ENCODE measurements at places on chromosomes 6 and 20.

- no peak for DNase-seq
Measured at GRCh38 chr6:37005061-37005810, at the start of gene FGD2. Gene FGD2 (plus strand): TSS chr6:37005655. CDS start chr6:37005818, 163 bp downstream.

DNA sequence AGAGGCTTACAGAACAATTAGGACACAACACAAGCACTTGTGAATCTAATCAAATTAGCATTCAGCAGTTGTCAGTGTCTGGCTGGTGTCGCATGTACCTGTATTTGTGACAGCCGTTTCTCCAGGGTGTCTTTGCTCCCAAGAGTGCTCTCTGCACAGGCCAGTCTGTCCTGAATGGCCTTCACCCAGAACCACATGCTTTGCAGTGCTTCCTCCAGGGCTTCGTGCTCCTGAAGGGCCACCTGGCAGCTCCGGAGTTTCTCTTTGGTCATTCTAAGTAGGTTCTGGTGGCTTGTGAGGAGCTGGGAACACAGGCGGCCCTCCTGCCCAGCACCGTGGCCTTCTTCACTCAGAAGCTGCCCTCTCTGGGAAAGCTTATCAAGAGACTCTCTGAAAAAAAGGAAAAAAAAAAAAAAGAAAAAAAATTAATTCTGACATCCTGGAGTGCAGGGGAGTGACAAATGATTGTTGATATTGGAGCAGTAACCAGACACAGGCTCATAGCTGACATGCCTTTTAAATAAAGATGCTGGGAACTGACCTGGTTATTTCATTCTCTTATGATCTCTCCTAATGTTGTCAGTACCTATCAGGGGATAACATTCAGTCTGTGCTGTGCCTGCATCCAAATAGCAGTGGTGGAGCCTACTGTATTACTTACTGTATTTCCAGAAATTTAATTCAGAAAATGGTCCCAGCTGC is 245.8 kb downstream of the SYNE1 start:
- DNase-seq = no peak

DNA sequence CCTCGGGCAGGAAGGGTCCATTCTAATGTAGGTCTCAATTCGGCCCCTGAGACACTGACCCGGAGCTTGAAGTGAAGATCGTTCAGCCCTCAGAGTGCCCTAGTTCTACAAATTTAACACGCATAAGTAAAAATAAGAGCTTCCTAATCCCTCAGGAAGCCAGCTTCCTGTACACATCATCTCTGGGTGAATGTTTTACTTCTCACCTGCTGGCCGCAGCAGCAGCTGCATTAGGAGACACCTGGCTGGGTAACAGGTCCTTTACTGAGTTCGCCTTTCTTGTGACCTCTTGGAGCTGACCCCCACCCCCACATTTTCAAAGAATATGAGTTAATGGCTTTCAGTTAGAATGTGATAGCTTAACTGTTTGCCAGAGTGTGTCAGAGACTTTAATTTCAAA is 165.0 kb downstream of the SMOC2 start:
- no peak for DNase-seq

- no peak for DNase-seq
Measured at GRCh38 chr20:20073801-20074371, 21.6 kb downstream of the CFAP61 start.

- DNase-seq = no peak
Measured at GRCh38 chr6:99138445-99138844, 190.7 kb upstream of the FBXL4 start.

GRCh38 chr6:70371454-70372105 is 41.7 kb upstream of the FAM135A start:
- DNase-seq = no peak

GRCh38 chr20:62485062-62485700 is 9.4 kb upstream of the GATA5 start:
- no peak for DNase-seq
